ENCODE measurements at places on chromosomes 1 and 21.

- DNase-seq: no peak
These were observed 38.3 kb upstream of the SLC9A1 start for GRCh38 chr1:27193194-27193593.

DNA sequence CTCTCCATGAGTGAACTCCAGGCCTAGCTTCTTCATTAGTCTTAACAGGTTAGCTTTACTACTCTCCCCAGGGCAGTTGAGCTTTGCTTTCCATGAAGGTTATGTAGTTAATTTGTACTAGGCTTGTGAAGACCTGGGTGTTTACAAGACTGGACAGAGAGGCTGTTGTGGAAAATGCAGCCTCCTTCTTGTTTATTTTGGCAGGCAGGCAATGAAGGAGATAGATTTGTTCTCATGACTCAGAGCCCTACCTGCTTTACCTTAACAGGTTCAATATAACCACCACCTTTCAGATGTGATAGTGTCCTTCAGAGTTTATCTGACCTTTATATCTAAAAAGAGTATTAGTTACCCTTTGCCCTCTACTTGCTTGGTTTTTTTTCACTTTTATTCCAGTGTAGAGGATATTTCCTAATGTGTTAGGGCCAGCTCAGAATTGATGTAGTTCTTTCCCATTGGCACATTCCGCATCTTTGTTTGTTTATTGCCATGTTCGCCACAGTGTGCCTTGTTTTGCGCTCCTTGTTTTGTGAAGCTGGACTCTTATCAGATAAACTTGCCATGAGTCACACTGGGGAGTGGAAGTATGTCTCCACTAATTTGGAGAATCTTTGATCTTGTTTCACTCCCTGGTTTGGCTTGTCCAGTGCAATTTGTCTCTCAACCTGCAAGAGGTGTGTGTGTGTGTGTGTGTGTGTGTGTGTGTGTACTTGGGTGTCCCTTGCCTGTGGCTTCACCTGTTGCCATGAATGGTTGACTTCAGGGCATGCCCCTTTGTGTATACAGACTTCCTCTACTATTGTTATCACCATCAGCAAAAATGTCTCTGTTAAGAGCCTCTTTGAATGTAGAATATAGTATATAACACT, 87.4 kb upstream of the MACF1 start:
- no peak for DNase-seq

GRCh38 chr1:59564192-59564891, 250.4 kb upstream of the HOOK1 start:
- no peak for DNase-seq

GRCh38 chr1:213979751-213980586, 7.8 kb upstream of the PROX1 start:
- DNase-seq: no peak

DNA sequence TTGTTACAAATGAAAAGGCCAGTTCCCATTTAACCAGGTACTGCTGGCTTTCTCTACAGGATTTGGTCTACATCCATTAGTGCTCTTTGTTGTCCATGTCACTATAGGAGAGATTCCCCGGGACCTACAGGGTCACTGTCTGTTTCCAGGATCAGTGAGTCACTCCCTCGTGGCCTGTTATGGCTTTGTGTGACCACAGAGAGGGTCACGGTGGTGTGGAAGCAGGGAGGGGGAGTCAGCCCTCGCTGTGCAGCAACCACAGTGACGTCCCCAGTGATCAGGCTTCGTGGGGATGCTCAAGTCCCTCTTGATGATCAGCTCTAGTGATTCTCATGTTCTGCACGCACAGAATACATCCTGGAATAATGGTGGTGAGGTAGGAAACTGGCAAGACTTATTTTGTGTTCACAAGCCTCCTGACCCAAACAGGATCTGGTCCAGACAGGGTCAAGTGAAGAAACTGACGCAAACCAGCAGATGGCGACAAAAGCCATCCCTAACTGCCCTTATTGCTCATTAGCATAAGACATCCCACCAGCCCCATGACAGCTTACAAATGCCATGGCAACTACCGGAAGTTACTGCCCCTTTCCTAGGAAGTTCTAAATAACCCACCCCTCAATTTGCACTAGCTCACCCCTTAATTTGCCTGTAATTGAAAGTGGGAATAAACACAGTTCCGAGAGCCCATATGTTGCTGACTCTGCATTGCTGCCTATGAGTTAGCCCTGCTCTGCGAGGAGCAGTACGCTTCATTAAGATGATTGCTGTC, 98.5 kb downstream of the DISC1 start:
- DNase-seq: peak; percentile 32

GRCh38 chr1:46757956-46758528, 39.1 kb upstream of the EFCAB14 start:
- DNase-seq: no peak

DNA sequence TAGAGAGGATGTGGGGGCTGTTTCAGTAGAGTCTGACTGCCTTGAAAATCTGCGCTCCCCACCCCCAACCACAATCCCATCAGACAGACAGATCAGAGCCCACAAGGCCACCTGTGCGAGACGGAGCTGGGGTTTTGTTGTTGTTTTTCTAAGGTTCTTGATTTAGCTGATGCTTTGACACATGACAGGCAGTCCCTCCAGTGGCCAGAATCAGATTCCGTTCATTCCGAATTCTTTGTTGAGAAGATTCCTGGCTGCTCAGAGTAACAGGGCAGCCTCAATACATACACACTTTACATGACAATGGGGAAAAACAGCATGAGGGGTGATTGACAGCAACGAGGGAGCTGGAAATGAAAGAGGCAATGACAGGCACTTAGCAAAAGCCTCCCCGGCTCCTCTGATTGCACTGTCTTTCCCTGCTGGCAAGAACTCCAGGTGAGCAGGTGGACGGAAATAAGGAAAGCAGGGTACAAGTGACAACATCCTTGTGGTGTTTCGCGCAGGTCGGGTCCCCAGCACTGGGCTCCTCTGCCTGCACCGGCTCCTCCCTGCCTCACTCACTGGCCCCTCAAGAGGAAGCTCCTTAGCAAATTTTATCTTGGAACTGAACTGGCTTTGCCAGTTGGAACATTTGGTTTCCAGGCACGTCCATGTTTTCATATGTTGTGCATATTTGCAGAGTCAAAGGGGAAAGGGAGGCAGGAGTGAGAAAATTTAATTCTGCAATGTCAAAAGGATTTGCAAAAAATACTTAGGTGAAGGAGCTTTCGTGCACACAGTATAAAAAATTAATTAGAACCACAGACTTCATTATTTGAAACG, 148.7 kb downstream of the PGBD5 start:
- no peak for DNase-seq

- DNase-seq: no peak
These were observed 411.1 kb upstream of the CXADR start for GRCh38 chr21:17101696-17102095.

GRCh38 chr1:9561429-9561828, 22.2 kb downstream of the SLC25A33 start:
- no peak for DNase-seq

GRCh38 chr1:25649505-25650288, 33.1 kb downstream of the MAN1C1 start:
- DNase-seq: no peak

- no peak for DNase-seq
These were observed 96.8 kb downstream of the NRIP1 start for GRCh38 chr21:14968029-14968428.

GRCh38 chr1:221834698-221835513, 93.0 kb upstream of the DUSP10 start:
- no peak for DNase-seq

DNA sequence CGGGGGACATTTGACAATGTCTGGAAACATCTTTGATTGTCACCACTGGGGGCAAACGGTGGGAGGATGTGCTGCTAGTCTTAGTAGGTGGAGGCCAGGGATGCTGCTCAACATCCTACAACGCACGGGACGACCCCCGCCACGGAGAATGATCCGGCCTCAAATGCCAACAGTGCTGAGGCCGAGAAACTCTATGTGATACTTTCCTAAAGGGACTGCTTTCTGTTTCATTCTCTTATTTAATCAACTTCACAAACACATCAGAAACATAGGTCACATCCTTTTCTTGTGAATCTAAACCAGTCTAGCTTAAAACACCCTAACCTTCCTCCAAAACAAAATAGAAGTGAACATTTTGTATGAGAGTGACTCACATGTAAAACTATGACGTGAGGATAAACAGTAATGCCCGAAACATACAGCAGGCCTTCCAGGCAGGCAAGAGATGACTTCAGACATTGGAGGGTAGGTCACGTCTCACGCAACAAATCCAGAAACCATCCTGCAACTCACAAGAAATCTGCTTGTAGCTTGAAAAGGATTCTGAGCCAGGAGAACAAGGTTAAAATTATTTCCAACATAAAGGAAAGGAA, 37.2 kb upstream of the ETS2 start:
- DNase-seq: no peak

DNA sequence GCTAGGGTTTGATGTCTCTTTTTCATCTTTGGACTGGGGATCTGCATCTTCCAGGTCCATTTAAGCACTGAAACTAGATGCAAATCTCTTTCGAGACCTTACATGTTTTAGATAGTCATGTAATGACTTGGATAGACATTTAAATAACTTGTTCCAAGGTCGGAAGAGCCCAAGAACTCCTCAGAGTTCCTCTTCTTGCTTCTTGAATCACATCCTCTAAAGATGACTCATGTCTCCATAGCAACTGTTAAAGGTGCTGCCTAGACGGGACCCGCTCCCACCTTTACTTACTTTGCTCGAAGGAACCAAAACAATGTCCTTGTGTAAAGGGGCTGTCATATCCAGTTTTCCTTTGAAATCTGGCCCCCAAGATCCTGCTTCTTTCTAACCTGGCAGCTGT, 130.0 kb downstream of the EDEM3 start:
- no peak for DNase-seq

GRCh38 chr1:193184776-193185175, 1.6 kb downstream of the B3GALT2 start:
- no peak for DNase-seq

DNA sequence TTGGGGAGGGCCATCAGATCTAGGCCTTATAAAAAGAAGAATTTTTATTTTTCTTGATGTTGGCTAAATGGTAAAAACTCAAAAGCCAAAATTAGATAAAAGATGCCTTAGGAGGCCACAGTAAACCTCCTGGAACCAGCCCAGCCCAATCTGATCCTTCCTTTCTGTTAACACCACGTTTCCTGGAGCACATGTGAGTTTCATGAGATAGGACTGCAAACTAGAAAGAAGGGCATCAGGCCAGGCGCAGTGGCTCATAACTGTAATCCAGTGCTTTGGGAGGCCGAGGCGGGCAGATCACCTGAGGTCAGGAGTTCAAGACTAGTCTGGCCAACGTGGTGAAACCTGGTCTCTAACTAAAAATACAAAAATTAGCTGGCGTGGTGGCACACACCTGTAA, 6.7 kb downstream of the HSF2BP start:
- no peak for DNase-seq

GRCh38 chr1:182781841-182782586, 7.6 kb upstream of the NPL start:
- peak; percentile 45 for DNase-seq

DNA sequence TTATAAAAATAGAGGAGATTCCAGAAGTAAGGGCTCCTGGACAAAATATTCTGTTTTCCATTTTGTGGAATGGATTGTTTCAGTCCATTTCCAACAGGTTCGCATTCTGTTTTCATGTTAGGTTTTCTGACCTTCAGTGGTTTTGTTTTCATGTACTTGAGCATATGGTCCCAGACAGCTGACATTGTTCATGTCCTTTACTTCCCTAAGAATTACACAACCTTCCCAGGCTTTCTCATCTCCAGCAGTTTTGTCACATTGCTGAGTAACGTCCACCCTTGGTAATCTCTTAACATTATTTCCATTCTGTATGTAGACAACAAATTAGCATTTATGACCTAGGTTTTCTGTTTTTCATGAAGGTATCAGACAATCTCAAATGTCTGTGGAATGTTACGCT, 21.0 kb upstream of the ERRFI1 start:
- no peak for DNase-seq

DNA sequence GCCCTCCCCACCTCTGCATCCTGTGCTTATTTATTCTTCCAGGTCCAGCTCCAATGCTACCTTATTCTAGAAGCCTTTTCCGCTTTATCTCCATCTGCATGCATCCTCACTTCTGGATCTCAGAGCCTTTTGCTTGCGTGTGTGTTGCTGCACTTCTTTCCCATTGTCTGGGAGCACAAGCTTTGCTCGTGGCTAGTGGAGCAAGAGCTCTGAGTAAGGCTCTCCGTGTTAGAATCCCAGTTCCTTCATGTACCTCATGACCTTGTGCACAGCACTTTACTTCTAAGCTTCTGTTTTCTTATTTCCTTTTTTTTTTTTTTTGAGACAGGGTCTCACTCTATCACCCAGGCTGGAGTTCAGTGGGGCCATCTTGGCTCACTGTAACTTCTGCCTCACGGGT, 140.0 kb upstream of the POU3F1 start:
- DNase-seq: no peak

GRCh38 chr1:10795276-10796021, 997 bp downstream of the CASZ1 start:
- DNase-seq: no peak

DNA sequence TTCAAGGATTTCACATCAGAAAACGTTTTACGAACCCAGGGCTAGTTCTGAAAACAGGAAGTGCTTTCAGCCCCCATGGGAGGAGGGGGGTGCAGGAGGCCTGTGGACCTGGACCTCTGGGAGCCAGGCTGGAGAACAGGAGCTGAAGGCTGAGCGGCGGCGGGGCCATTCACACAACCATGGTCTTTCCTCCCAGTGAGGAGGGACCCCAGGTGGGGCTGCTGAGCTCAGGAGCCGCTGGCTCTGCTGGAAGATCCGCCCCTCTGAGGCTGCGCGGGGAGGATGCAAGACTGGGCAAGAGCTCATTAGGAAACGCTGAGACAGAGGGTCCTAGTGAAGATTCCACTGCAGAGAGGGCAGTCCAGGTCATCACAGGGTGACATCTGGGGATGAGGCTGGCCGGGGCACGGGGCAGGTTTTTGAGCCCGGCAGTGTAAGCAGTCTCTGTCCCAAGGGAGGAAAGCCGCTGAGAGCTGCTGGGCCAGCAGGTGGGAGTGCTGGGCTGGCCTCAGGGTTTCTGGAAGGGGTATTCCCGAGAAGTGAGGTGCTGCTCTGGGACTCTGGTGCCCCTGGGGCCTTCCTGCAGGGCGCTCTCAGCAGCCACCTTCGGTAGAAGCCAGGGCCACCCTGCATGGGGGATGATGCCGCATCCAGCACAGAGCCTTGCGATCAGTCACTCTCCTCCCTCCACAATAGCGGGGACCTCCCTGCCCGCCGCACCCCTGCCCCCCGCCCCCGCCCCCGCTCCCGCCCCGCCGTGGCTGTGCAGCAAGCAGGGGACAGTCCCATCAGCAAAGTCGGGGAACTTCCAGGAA, 7.5 kb downstream of the MX2 start:
- DNase-seq: no peak

DNA sequence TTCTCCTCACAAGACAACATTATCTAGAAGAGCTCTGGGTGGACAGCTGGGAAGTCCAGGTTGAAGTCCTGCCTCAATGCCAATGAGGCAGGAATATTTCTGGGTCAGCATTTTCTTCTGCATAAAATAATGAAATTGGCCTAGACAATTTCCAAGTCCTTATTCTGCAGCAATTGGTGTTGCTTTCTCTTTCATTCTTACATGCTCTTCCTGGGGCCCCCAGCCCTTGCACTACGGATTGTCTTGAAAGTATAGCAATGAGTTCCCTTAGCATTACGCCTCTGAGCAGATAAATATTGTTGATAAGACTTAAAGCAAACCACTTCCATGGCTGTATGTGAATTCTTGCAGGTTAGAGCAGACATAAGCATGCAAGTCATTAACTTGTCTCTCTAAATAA, 188.5 kb downstream of the TGFBR3 start:
- DNase-seq: no peak

All from NCI-H748 treated with DMSO at 0.1 percent for 48 hours (cell line).